ENCODE measurements at places on chromosomes 3 and 15.

DNA sequence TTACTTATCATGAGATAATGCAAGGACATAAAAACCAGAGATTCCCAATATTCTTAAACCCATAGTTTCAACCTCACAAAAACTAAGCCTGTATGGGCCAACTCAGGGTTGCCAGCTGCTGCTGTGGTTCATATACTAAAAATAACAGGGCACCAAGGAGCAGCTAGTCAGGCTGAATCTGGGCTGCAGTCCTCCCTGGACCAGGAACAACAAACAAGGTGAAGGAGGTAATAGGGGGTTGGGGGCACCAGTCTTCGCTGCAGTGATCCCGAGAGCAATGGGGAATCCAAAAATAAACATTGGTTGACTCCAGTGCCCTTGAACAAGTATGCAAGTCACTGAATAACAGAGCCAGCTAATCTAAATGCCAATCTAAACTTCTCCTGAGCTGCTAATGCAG is 108.9 kb downstream of the MECOM start:
- DNase-seq, result no peak

GRCh38 chr15:35858707-35859106 is 312.7 kb upstream of the DPH6 start:
- no peak for DNase-seq

DNA sequence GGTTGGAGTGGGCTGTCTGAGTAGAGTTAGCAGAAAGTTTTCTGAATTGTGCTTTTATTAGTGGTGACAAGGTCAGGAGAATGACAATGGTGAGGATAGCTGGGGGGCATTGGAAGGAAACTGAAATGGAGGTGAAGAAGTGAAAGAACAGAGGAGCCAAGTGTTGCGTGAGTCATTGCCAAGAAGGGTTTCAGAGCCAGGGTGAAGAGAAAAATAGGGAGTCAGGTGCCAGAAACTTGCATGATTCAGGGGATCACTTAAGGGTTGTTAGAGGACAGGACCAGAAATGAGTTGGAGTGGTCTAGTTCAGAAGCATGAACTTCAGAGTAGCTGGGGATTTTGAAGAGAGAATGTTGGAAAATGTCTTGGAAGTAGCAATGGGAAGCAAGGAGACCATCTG is 86.0 kb upstream of the GALNT15 start:
- DNase-seq, result no peak

GRCh38 chr3:28122227-28122626 is 119.2 kb upstream of the CMC1 start:
- DNase-seq, result no peak

- no peak for DNase-seq
Measured at GRCh38 chr3:194496217-194496919, 9.6 kb upstream of the ATP13A3 start.

DNA sequence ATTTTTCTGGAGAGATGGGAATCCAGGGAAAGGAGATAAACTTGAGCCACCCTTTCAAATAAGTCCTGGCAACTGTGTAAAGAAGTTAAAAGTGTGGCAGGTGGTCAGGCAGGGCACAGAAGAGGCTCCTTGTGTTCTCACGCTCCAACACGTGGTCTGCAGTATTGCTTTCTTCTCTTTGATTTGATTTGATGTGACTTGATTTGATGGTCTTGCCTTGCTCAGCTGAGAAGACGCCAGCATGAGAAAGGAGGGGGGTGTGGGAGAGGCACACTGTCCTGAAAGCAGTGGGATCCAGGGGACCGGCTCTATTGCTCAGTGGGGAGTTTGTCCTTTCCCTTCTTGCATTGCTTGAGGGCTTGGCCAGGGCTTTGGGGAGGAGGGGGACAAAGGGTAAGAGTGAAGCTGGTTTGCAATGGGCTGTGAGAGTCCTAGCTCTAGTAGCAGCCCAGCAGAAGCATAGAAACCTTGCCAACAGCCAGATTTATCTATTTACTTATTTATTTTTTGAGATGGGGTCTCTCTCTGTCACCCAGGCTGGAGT is 25.7 kb upstream of the NEO1 start:
- no peak for DNase-seq

- DNase-seq, result no peak
Measured at GRCh38 chr3:12425850-12426579, 58.3 kb upstream of the TSEN2 start.

DNA sequence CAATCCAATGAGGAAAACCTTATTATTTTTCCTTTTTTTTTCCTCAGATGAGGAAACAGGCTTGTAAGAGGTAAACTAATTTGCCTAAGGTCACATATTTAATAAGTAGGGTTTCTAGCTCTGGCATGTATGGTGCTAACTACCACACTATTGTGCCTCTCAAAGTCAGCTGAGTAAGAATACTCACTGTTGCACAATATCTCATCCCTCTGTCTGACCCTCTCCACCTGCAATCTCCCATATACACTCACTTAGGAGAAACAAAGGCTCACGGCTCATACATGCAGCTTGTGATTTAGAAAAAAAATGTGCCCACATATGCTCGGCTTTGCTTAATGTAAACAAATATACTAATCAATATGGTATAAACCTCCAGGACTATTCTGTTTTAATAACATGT is 10.4 kb upstream of the ARIH1 start:
- DNase-seq, result no peak

- no peak for DNase-seq
Measured at GRCh38 chr3:14802381-14802731, 16.4 kb upstream of the FGD5 start.

GRCh38 chr15:77224352-77224751 is 153.4 kb upstream of the TSPAN3 start:
- no peak for DNase-seq

GRCh38 chr3:151200586-151200985 is 2.4 kb downstream of the GPR171 start:
- DNase-seq, result no peak

- DNase-seq, result no peak
Measured at GRCh38 chr3:74599564-74599963, 14.9 kb downstream of the CNTN3 start.

DNA sequence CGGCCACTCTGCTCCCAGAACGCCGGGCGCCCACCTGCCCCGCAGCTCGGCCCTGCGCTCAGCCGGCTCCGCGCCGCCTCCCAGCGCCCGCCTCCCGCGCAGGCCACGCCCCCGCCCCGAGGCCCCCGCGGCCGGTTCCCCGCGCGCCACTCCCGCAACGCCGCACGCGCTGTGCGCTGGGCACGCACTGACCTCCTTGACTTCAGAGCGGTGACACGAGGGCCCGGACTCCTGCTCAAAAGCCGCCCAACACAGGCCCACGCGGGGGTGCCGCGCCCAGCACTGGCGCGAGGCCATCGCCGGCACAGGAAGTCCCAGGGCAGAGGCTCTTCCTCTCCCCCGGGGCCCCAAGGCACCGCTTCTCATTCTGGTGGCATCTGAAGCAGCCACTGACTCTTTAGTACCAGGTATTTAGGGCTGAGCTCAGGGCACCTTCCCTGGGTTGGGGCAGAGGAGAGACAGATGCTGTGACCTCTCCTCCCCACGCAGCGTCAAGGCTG is 12.4 kb downstream of the TNK2 start:
- no peak for DNase-seq

Measured in GM12864 (cell line).